ENCODE measurements at places on chromosomes 5 and 9.
A peak's percentile ranks its signal among the peaks of the same experiment; 100 is the strongest.

GRCh38 chr5:81632679-81633078 lies 118.2 kb downstream of the SSBP2 start:
- DNase-seq: no peak

DNA sequence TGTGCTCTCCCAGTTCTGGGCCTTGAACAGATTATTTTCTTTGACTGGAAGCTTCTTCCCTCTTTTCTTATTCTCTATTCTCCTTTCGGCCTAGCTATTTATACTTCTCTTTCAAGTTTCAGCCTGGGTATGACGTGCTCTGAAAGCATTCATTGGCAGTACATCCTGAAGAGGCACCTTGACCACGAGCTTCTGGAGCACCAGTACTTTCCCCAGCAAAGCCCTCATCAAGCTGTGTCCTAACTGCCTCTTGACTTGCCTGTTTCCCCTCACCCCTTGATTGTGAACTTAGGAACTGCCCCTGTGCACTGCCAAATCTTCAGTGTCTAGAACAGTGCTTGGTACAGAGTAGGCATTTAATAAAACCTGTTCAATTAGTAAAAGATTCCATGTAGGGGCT lies 154.9 kb downstream of the KCTD16 start:
- no peak for DNase-seq

DNA sequence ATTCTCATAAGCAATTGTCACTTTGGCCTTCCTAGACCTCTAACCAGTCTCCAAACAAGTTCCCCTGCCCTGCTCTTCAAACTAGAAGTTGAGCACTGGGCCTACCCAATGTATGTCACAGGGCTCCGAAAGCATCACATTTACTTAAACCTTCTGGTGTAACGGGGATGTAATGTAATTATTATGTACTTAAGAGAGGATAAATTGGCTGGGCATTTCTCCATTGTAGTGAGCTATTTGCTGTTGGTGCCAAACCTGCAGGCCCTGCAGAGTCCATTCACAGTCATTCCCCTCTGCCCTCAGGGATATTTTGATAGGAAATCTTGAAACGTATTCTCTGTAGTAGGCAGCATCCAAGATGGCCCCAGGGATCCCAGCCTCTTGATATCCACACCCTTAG lies 64.2 kb upstream of the GNE start:
- DNase-seq: no peak

GRCh38 chr9:126819482-126819881 lies 14.6 kb downstream of the ZBTB43 start:
- no peak for DNase-seq

- DNase-seq: no peak
These were observed 170.2 kb downstream of the HSPA4 start for GRCh38 chr5:133222040-133222439.

DNA sequence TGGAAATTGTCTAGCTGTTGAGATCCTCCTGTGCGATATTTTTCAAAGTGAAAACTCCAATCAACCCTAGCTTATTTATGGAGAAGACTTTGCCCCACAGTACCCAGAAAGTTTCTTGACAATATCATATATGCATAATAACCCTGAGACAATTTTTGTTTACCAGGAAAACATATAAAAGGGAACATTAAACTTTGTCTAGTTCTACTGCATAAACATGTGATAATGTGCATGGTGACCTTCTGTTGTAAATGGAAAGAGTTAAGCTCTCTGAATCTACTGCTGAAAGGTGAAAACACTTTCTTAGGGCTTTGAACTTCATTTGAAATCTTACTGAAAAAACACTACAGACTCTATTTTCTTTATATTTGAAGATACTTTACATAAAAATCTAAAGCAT lies 32.2 kb upstream of the CDKN2B start:
- no peak for DNase-seq

- DNase-seq: no peak
These were observed 14.4 kb upstream of the HRCT1 start for GRCh38 chr9:35891646-35892045.

DNA sequence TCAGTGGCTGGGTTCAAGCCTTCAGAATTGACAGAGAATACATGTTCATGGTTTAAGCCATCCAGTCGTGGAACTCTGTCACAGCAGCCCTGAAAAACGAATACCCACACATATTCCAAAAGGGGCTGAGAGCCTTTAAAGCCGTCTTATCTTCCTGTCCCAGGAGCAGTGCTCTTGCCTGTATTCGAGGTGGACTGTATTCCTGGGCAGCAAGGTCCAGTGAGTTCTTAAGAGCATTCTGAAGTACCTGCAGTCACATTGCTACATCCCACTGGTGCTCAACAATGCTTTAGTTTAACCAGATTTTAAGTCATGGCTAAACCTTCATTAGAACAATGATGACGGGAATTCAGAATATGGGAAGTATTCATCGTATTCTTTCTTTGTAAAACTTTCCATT lies 380.7 kb upstream of the KLF4 start:
- DNase-seq: no peak

- no peak for DNase-seq
These were observed 1.5 kb downstream of the RASGRF2 start for GRCh38 chr5:80961376-80962281.

GRCh38 chr5:98128271-98128670 lies 645.2 kb upstream of the RGMB start:
- DNase-seq: no peak

DNA sequence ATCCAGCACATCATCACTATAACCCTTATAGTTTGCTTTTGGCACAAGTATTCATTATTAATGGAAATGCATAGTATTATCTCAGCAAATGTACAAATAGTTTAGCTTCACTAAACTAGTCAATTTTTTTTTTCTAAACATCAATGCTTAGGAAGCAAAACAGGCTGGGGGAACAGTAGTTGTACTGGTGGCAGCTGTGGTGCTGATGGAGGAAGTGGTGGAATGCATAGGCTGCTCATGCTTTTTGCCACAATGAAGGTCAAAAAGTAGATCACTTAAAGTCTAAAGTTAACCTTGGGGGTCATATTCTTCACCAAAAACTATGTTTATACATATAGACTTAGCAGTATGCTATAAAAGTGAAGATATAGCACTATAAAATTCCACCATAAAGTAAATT lies 36.3 kb upstream of the CDKN2B start:
- no peak for DNase-seq

- DNase-seq: no peak
These were observed 4.5 kb downstream of the HEMGN start for GRCh38 chr9:97933297-97933998.

DNA sequence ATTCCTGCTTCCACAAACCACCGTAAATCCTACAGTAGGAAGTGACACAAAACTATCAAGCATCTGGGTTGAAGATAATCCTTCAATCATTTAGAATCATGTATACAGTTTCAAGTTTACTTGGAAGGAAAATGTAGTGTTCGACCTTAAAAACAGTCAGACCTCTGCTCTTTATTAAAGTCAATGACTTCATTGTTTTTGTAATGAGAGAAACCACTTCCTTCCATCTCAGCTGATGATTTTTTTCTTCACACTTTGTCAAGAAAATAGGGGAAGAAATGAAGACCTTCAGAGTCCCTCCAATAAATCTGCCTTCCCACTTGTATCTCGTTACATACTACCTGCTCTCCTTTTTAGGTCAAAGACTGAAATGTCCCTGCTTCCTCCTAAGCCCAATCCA lies 30.1 kb downstream of the TUSC1 start:
- no peak for DNase-seq

DNA sequence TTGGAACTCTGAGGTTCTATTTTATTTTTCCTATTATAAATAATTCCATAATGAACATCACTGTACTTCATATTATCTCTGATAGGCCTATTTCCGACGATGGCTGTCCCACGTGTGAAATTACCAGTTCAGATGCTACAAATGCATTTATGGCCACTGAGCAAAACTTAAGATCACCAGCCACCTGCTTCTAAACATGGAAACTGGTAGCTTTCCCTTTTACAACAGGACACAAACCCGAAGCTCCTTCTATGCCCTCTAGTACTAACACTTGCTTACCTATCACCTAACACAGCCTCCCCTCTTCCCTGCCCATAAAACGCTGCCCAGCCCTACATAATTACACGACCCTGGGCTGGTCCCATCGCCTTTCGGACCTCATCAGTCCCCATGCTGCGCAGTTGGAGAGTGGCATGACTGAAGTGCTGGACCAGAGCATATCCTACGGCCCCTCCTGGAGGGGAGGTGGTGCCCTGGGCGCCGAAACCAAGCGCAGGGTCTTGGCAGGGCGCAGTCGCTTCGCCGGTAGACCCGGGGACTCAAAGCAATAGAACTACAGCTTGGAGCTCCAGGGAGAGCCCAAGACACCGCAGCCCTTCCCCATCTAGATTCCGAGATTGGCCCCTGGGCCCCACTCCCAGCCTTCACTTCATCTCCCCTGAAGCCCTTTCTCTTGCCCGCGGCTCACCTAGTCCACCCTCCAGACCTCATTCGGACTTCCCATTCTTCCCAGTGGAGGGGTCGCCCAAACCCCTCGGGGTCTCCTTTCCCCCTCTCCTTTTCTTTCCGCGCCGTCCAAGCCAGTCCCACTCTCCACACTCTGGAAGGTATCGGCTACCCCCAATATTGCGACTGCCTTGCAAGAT lies 1.0 kb upstream of the SAP30L start:
- no peak for DNase-seq

- no peak for DNase-seq
These were observed 72.0 kb downstream of the KIF24 start for GRCh38 chr9:34256987-34257585.

DNA sequence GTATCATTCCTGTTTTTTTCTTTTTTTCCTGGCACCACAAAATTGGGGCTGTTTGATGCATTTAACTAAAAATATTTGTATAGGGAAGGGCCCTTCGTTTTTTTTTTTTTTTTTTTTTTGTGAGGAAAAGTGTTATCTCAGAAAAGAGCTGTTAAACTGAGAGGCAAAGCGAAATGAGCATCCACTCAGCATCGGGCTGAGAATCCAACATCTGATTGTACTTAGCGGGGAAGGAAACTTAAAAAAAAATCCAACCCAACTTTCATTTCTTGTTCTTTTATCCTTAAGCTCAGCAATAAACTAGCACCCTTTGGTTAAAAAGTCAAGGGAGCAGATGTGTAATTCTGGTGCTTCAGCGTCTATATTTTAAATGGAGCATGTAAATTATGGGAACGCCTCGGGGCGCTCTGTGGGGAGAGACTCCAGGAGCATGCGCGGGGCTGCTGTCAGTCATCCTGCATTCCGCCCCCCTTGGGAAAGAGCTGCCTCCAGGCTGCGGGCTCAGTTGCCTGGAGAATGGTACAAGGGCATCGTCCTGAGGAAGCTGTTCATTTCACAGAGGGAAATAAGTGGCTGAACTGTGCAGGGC lies 33.3 kb downstream of the DMRT2 start:
- peak; percentile 20 for DNase-seq

GRCh38 chr5:56908942-56909293 lies 478 bp upstream of the SETD9 start:
- DNase-seq: no peak

GRCh38 chr5:41414598-41414997 lies 95.8 kb downstream of the PLCXD3 start:
- no peak for DNase-seq

- no peak for DNase-seq
These were observed 126.8 kb downstream of the EHMT1 start for GRCh38 chr9:137745541-137745991.

DNA sequence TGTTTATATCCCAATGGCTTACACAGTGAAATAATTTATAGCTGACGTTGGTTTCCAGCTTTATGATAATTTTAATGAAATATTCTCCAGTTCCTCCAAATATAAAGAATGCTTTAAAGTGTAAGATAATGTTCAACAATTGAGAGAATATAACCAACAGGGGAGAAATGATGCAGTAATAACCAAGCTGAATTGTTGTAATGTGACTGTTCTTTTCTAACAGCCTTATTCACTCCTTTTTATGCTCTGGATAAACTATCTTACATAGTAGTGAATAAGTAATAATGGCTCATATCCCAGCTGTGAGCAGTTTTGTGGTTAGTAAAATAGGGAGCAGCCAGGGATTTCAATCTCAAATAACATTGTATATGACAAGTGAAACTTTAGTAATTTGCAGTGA lies 2348.7 kb upstream of the ACO1 start:
- DNase-seq: no peak

- DNase-seq: no peak
These were observed 531.6 kb upstream of the KLF4 start for GRCh38 chr9:108021096-108021710.

GRCh38 chr5:109692852-109693251 lies 3.1 kb downstream of the MAN2A1 start:
- no peak for DNase-seq

DNA sequence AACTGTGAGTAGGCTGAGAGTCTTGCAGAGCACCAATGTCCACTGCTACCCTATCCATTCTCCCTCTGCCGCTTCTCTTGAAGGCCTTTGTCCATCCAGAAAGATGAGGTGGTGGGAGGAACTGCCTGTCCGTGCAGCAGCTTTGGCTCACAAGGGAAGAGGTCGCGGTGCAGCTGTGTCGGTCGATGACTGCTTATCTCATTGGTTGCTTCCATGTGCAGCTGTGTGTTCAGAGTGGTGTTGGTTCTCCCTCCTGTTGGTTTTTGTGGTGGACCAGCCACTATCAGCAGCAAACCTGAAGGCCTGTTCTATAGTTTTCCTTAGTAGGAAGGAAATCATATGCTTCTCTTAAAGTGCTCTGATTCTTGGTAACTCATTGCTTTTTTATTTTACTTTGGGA lies 40.7 kb downstream of the SPTAN1 start:
- DNase-seq: no peak
